ENCODE measurements at places on chromosomes 1 and 21.
A peak's percentile ranks its signal among the peaks of the same experiment; 100 is the strongest.

GRCh38 chr1:248906009-248906752, at the start of gene PGBD2:
PGBD2 (plus strand) TSS chr1:248906235; CDS start chr1:248913863, 7,628 bp downstream.
- peak; percentile 95 for DNase-seq

DNA sequence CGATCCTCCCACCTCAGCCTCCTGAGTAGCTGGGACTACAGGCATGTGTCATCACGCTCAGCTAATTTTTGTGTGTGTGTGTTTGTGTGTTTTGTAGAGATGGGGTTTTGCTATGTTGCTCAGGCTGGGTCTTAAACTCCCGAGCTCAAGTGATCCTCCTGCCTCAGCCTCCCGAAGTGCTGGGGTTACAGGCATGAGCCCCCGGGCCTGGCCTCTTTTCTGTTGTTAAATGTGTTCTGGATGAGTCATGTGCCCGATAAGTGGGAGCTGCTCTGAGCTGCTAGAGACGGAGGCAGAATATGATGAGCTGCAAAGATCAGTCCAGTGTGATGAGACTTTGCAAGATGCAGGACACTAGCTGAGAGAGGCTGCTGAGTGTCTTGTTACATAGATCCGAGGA, 75.5 kb downstream of the VPS13D start:
- no peak for DNase-seq

- DNase-seq: no peak
Measured at GRCh38 chr1:233320023-233320422, 7.5 kb upstream of the MAP3K21 start.

- no peak for DNase-seq
Measured at GRCh38 chr1:193680247-193680923, 494.0 kb upstream of the B3GALT2 start.

GRCh38 chr1:29719253-29719652, 482.9 kb downstream of the PTPRU start:
- no peak for DNase-seq

GRCh38 chr1:1358433-1359271, at the start of gene MXRA8:
MXRA8 (minus strand) TSS chr1:1358555; CDS start chr1:1358504, 51 bp downstream.
- no peak for DNase-seq

GRCh38 chr21:44907966-44908895, 12.5 kb downstream of the ITGB2 start:
- no peak for DNase-seq

DNA sequence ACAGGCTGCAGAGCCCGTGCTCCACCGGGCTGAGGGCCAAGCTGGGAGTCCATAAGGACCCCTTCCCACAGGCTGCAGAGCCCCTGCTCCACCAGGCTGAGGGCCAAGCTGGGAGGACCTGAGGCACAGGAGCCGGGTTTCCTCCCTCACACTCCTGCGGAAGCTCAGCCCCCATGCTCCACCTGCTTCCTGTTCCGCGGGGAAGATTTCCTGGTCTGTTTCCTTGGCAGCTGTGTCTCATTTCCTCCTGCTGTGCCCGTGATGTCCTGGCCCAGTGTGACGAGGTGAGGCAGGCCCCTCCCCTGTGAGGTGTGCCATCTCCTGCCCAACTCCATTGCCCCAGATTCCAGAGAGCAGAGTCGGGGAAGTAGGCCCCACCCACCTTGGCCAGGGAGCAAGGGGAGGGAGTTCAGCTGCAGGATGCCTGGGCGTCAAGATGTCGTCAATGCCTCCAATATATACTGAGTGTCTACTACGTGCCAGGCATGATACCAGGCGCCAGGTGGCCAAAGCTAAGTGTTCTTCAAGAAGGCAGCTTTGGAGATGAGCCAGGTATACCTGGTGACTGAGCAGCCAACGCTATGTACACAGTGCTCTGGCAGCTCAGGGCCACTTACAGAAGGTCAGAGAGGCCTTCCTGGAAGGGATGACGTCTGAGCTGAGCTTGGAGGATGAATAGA, 58.8 kb downstream of the NAV1 start:
- DNase-seq: peak; percentile 100

GRCh38 chr1:202160377-202160940, at the start of gene PTPN7:
PTPN7 (minus strand) TSS chr1:202160602; CDS start chr1:202159402, 1,200 bp downstream.
- no peak for DNase-seq

Measured in NCI-H69 (cell line).